ENCODE measurements at places on chromosomes 4 and X.

GRCh38 chrX:25198891-25199290 lies 183.1 kb upstream of the ARX start:
- DNase-seq = no peak

DNA sequence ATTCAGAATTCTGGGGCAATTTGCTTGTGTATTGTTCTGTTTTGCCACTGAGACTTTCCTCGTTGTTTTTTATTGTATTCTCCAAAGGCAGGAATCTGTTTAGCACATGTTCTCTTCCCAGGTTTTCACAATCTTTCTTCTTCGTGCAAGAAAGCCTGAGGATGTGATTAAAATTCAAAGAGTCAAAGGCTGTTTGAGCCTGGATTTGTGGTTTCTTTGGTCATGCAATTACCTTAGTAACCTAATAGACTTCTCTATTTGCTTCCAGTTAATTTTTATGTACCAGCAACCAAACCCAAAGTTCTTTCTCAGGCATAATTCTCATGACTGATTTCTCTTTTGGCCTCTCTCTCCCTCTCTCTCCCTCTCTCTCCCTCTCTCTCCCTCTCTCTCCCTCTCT lies 1420.1 kb upstream of the TENM3 start:
- no peak for DNase-seq

- peak; percentile 81 for DNase-seq
Measured at GRCh38 chr4:89469930-89470375, 162.4 kb upstream of the GPRIN3 start.

DNA sequence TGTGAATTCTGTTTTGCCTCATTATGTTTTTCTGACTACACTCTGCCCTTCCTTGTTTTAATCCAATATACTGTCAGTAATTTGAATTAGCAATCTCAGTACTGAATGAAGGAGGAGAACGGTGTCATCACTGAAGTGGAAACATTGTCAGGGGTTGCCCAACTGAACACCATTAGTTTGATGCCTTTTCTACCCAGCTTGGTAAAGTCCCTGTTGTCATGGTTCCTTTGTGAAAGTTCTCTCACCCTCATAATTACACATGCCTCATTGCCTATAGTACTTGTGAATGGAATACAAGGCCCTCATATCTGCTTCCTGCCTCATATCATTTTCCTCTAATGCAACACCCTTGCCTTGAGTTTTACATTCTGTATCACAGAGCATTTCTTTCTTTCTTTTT lies 76.9 kb downstream of the RRAGB start:
- no peak for DNase-seq

- DNase-seq = no peak
Measured at GRCh38 chr4:31237233-31237632, 517.1 kb downstream of the PCDH7 start.

DNA sequence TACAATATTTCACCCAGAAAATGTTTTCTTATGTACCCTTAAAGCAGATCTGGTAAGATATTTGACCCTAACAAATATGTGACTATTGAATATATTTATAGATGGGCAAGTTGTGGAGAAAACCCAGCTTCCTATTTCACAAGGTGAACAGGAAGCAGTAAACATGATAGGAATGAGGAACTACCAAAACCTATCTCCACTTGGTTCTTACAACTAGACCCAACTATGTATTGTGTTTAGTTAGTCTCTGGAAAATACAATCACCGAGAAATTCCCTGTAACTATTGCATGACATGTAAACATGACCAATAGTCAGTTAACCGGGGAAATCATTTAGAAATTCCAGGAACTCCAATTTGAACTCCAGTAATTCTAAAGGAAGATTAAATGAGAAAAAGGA lies 8.4 kb upstream of the RXFP1 start:
- no peak for DNase-seq

DNA sequence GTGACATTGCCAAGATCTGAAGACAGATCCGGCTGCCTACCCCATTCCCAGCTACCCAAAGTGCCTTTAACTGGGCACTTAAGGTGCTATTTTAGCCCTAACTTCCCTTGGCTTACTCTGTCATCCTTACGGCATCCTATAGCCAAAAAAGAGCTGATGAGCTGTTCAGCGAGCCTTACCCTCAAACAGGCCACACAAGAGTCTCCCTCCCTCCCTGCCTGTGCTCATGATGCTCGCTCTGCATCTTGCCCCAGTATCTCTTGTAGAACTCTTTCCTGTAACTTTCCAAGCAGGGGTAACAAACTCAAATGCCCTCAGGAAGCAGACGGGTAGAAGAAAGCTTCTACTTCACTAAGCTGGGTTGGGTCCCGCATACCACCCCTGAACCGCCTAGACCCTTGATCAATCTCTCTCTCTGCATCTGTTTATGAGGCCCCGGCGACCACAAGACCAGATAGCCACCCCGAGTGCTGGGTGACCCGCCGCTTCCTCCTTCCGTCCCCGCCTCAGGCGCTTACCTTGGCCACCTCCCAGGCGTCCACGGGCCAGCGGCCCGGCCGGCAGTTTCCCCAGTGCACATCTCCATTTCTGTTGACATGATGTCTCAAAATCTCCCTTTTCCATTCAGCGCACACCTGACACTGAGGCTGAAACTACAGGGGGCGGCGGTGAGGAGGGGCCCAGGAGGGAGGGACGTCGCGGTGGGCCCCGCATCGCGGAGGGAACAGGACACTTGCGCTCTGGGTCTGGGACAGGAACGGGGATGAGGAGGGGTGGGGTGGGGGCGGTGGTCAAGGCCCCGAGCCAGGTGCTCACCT lies 663 bp downstream of the CXorf38 start:
- peak; percentile 9 for DNase-seq

GRCh38 chr4:18932730-18933339 lies 911.3 kb upstream of the LCORL start:
- no peak for DNase-seq

DNA sequence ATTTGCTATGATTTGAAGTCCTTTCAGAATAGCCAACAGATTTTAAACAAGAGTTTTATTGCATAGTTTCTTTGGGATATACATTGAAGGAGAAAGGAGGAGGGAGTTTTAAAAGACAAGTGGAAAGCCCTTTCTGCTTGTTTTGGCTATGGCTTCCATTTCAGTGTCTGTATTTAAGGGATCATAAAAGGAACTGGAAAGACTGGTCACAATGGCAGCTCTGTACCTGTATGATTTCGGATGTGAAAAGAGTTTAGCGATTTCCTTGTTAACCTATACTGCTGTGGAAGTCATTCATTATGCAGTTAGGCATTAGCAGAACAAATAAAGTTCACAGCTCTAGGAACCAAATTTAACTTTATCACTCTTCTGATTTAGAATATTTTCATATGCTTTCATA lies 60.7 kb downstream of the TET2 start:
- DNase-seq = no peak

- DNase-seq = no peak
Measured at GRCh38 chrX:25020391-25020904, 4.7 kb upstream of the ARX start.

DNA sequence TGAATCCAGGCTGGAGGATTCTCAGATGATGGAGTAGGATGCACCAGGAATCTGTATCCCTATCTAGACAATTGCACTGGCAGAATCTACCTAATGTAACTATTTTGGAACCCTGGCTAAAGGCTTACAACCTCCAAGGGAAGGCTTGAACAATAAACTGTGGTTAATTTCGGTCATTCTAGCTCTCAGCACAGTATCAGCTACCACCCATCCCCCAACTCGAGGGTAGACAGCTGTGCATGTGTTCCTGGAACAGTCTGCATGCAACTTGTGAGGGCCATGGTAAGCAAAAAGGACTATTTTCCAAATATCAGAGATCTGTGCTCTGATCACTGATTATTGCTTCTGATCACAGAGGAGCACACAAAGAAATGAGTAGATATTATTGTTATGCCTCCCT lies 34.0 kb downstream of the ELF2 start:
- DNase-seq = no peak

DNA sequence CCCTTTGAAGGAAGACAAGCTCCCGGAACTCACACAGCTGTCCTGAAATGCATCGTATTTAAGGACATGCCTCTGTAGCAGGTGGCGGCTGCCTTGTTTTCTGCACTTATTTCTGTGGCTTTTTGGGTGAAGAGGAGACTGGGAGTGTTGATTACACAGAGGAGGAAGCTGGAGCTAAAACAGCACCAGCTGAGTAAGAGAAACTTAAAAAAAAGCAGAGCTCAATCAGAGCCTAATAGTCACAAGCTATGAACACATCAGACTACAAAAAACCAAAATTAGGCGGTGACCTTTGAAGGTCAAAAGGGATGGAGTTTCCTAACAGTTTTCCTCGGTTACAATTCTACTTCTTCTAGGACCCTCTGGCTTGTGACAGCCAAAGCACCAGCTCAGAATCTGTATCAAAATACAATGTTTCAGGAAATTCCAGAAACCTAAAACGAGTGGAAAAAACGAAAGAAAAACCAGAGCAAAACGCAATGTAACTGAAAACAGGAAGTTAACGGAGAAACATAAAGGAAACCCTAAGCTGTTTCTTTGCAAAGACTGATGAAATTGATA lies 13.5 kb downstream of the PRKX start:
- DNase-seq = no peak

DNA sequence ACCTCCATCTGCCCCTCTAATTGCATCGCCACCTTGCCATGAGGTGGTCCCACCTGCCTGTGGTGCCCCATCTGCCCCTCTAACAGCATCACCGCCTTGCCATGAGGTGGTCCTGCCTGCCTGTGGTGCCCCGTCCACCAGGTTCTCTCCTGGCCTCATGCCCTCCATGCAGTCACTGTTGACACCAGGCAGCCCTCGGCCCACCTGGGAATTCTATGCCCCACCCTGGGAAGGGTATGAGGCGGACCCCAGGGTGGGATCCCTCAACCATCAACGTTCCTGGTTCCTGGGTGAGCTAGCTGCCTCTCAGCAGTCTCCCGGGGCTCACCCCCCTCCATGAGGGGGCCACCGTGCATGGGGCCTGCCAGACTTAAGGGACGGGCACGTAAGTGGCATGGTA lies 38.9 kb downstream of the ACOX3 start:
- no peak for DNase-seq

GRCh38 chrX:70219938-70220764 lies 14.3 kb upstream of the AWAT1 start:
- DNase-seq = no peak

DNA sequence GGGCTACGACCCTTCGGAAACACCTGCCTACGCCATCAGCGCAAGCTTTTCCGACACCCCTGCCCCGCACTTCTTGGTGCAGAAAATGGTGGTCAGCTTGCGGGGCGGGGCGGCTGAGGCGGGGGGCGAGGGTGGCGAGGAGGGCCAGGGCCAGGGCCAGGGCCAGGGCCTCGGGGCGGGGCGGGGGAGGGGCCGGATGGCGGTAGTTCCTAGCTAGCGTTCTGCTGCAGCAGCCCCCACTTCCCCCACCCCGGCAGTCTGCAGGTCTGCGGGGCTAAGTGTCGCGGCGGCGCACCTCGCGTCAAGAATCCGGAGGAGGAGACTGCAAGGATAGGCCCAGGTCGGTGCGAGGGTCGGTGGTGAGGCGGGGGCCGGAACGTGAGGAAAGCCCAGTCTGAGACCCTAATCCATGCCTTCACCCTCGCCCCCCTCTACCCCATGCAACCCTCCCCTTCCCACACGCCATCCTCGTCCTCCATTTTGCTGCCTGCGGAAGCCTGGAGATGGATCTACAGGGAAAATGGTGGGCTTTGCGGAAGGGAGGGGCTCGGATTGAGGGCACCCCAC lies 600 bp downstream of the BEX4 start:
- no peak for DNase-seq

DNA sequence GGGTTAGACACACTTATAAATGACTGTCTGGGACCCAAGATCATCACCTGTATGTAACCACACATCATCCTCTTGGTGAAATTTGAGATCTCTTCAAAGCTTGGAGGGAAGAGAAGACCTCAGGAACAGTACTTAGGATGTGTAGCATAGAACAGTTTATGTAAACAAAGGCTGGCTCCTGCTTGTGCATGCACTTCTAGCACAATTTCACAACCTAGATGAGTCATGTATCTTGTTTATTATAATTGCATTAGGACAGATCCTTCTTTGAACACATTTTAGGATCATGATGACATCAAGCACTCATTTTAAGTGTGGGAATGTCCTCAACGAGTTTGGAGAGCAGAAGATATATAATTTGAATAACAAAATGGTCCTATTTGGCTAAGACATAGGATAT lies 26.3 kb upstream of the ZMAT1 start:
- no peak for DNase-seq

DNA sequence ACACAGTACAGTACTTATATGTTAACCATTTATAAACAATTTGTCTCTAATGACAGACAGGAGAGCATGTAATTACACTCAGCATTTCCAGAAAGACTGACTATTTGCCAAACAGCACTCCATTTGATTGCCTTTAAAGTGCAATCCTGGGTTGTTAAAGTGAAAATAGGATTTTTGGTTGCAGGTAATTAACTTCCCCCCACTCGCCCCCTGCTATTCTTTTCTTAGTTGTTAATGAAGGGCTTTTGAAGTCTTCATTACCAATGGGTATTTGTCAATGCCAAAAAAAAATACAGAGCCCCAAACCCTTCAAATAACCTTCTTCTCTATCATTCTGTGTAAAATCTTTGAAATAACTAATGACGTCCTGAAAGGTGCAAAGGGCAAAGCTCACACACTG lies 825.6 kb downstream of the STPG2 start:
- DNase-seq = no peak

DNA sequence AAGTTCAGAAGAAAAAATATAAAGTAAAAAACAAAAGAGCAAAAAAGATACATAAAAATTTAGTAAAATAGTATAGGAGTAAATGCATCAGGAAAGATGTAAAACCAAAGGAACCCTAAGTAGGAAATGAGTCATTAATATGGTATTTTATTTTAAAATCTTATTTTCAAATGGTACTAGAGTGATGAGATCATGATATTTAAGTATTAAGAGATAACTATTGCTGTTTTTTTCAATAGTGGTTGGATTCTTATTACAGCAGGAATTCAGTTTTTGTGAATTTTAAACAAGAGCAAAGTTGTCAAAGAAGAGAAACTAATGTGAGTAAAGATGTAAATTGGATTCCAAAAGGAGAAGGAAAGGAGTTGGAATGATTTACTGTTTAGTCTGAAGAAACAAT lies 20.0 kb downstream of the EMCN start:
- DNase-seq = no peak

GRCh38 chr4:81454948-81455347 lies 16.8 kb downstream of the RASGEF1B start:
- no peak for DNase-seq

GRCh38 chr4:22407361-22407760 lies 108.5 kb downstream of the ADGRA3 start:
- no peak for DNase-seq

GRCh38 chr4:163121689-163122088 lies 45.0 kb downstream of the NAF1 start:
- no peak for DNase-seq

GRCh38 chr4:188930822-188931221 lies 791.6 kb downstream of the TRIML1 start:
- DNase-seq = peak; percentile 14

DNA sequence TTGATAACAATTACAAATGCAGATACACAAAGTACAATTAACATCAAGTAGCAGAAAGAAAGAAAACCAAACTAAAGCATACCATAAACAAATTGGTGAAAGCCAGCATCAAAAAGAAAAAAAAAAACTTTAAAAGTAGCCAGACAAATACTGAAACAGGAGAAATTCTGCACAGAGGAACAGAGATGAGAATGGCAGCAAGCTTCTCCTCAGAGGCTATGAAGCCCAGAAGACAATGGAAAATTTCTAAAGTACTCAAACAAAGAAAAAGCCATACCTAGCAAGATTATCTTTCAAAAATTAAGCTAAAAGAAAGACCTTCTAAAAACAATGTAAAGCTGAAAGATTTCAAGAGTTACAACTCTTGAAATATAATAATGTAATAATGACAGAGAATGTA lies 471.3 kb downstream of the SPOCK3 start:
- no peak for DNase-seq
